GM06990 (cell line): ENCODE measurements at places on chromosomes 3 and 15.

GRCh38 chr15:64251121-64251520 is 88.3 kb upstream of the PPIB start:
- DNase-seq = no peak

- no peak for DNase-seq
These were observed 141.7 kb downstream of the TIGIT start for GRCh38 chr3:114435386-114436115.

DNA sequence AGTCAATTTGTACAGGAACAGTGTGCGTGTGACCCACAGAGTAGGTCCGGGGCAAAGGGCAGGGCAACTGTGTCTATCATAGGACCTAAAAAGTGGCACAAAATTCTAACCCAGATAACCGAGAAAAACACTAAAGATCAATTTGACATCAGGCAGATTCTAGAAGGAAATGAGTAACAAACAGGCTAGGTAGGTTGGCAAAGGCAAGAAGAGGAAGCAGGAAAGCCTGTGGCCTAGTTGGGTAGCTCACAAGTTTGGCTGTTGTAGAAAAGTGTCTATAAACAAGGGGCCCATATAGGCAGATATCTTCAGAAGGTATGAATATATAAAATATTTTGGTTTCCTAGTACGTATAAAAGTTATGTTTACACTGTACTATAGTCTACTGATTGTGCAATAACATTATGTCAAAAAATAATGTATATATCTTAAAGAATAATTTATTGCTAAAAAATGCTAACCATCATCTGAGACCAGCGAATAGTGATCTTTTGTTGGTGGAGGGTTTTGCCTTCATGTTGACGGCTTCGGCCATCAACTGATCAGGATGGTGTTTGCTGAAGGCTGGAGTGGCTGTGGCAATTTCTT is 13.3 kb upstream of the OR5K1 start:
- DNase-seq = no peak

DNA sequence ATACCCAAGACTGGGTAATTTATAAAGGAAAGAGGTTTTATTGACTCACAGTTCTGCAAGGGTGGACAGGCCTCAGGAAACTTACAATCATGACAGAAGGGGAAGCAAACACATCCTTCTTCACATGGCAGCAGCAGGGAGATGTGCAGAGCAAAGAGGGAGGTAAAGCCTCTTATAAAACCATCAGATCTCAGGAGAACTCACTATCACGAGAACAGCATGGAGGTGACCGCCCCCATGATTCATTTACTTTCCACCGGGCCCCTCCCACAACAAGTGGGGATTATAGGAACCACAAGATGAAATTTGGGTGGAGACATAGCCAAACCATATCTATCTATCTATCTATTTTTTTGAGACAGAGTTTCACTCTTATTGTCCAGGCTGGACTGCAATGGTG is 5.4 kb downstream of the GDPGP1 start:
- DNase-seq = no peak
